ENCODE measurements at places on chromosomes 7 and 10.

GRCh38 chr10:77417806-77418640 is 219.6 kb downstream of the KCNMA1 start:
- no peak for DNase-seq

- DNase-seq = no peak
These were observed 55.4 kb upstream of the MET start for GRCh38 chr7:116616555-116617059.

DNA sequence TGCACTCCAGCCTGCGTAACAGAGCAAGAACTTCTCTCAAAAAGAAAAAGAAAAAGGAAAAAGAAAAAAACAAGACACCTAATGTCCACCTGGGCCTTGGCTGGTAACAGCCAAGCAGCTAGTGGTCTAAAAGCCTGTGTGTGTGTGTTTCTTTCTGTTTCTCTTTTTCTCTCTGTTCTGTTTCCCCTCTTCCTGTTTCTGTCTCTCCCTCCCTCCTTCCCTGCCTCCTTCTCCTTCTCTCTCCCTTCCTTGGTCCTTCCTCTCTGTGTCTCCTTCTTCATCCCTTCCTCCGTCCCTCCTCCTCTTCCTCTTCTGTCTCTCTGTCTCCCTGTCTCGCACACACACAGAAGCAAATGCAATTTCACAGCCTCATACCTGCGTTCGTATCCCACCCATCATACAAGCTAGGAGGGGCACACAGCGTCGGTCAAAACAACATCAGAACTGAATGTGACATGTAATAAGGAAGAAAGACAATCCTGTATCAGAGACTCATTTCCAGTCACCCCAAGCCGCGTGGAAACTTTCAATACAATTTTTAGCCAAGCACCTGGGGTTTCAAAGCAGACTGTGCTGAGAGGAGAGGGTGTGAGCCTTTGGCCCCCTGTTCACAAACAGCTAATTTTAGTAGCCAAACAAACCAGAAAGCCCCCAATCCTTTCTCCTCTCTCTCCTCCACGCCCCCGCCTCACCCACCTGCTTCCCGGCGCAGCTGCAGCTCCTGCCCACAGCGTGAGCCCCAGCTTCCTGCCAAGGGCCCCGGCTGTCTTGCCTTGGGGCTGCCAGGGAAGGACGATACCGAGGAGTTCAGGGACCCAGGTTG is 50.2 kb upstream of the GNA12 start:
- no peak for DNase-seq

GRCh38 chr7:38027884-38028455 is 107.5 kb downstream of the EPDR1 start:
- no peak for DNase-seq

DNA sequence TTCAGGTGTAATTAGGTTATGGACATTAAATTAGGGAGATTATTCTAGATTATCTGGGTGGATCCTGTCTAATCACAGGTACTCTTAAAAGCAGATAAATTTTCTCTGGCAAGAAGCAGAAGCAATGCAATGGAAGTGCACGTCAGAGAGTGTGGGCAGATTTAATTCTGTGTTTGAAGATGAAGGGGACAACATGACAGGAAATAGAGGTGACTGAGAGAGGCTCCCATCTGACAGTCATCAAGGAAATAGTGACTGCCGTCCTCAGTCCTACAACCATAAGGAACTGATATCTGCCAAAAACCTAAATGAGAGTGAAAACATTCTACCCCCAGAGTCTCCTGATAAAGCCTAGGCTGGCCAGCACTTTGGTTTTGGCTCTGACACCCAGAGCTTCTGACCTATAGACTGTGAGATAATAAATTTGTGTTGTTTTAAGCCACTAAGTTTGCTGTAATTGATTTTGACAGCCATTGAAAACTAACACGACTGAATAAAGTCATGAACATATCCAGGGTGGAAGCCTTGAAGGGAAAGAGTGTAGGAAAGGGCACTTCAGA is 30.5 kb upstream of the DDX50 start:
- DNase-seq = no peak

DNA sequence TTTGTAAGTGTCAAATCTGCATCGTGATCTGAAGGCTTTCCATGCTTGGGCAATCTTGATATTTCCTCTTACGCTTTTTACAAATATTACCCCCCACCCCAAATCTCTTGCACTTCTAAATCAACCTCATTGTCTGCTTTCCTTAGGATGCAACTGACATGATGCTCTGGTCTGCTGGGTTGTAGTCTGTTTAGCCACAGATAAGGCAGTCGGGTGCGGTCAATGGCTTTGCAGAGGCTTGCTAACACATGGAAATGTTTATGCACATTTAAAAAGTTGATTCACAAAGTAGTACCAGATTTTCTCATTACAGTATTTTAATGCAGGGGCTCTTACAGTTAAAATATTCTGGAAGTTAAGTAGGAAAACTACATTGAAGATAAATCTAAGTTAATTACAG is 172.5 kb downstream of the BAMBI start:
- DNase-seq = no peak

DNA sequence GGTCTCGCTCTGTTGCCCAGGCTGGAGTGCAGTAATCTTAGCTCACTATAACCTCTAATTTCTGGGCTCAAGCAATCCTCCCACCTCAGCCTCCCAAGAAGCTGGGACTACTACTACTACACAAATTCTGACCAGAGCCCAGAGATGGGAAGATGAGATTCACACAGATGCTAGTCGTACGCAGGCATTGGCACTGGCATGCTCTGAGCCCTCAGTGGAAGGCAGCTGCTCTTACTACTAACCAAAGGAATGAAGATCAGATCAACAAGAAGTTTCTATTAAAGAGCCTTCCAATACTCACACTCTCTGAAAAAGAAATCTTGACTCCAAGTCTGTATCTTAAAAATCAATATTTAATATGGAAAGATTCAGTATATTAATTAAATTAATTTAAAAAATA is 10.7 kb downstream of the GDF2 start:
- no peak for DNase-seq

DNA sequence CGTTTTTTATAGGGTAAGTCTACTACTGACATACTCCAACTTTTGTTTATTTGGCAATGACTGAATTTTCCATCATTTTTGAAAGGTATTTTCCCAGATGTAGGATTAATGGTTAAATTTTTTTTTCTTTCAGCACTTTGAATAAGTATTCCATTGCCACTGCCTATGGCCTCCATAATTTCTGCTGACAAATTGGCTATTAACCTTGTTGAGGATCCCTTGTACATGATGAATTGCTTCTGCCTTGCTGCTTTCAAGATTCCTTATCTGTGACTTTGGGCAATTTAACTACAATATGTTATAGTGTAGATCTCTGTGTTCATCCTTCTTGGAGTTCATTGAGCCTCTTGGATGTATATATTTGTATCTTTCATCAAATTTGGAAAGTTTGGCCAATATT is 21.6 kb upstream of the VWDE start:
- no peak for DNase-seq

GRCh38 chr10:93445097-93445960 is 36.8 kb downstream of the MYOF start:
- no peak for DNase-seq

GRCh38 chr7:85004402-85004801 is 182.5 kb downstream of the SEMA3D start:
- no peak for DNase-seq

DNA sequence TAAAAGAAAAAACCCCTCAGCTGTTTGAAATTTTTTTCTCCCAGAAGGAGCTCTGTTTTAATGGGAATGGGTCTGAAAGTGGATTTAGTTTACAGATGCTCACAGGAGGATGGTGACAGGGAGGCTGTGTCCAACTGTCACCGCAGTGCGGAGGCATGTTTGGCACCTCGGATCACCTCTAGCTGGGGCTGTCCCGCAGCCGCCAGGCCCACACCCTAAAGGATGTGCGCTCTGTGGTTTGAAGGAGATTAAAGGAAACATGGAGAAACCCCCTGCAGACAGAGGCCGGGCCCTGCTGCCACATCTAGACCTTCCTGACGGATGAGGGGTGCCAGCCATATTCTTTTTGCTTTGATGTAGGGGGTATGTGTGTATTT is 160.6 kb downstream of the DNAJB6 start:
- DNase-seq = no peak

GRCh38 chr7:117270371-117270770 is 52.5 kb downstream of the WNT2 start:
- no peak for DNase-seq

GRCh38 chr7:37315772-37316715 is 132.6 kb downstream of the ELMO1 start:
- DNase-seq = no peak

GRCh38 chr10:58179238-58179637 is 88.5 kb downstream of the IPMK start:
- DNase-seq = no peak

GRCh38 chr7:1325646-1326510 is 93.2 kb downstream of the UNCX start:
- no peak for DNase-seq

- no peak for DNase-seq
These were observed 36.4 kb upstream of the JCAD start for GRCh38 chr10:30095631-30096422.

GRCh38 chr7:100723732-100724275 is 3.5 kb downstream of the EPO start:
- no peak for DNase-seq

- DNase-seq = peak; percentile 12
These were observed 809 bp upstream of the OGA start for GRCh38 chr10:101818872-101819633.

- no peak for DNase-seq
These were observed 86.4 kb upstream of the DGKB start for GRCh38 chr7:14988941-14989340.

DNA sequence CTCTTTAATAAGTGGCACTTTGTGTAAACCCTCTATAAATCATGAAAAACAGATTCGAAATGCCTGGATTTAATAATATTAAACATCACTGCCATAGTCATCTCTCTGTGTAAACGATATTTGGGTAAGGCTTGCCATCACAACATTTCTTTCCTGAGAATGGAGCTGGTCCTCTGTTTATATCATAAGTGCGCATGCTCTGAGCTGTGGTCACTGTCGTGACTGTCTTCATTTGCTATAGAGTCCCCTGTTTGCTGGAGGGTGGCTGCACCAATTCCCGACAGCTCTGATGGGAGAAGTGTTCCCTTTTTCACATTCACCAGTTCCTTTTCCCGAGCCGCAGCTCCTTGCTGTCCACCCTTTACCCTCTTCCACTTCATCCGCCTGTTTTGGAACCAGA is 50.4 kb upstream of the AGMO start:
- DNase-seq = no peak

- DNase-seq = no peak
These were observed 31.8 kb upstream of the FAM133B start for GRCh38 chr7:92622030-92622429.

- DNase-seq = no peak
These were observed 107.3 kb upstream of the SHH start for GRCh38 chr7:155919391-155920067.
